Adipocyte (in vitro differentiated cells): ENCODE measurements at places on chromosomes 11 and 22.

DNA sequence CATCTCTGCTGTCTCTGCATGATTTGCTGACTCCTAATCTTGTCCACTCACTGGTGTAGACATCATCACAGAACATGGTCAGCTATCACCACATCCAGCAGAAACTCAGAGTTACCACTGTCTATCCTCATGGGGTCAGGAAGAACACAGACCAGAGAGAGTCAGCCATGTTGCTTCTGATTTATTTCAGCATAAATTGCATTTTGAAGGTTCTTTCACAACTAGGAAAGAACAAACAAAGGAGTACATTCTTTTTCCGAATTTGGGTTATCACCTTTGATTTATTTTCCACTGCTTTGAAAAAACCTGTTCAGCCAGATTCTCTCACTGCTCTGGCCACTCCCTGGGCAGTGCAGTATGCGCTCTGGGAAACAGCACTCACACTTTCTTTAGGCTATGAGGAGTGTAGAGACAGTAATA lies 172.0 kb upstream of the MTMR2 start:
- no peak for DNase-seq

- DNase-seq, result no peak
Observed at GRCh38 chr11:132499661-132500060, 1032.6 kb downstream of the OPCML start.

DNA sequence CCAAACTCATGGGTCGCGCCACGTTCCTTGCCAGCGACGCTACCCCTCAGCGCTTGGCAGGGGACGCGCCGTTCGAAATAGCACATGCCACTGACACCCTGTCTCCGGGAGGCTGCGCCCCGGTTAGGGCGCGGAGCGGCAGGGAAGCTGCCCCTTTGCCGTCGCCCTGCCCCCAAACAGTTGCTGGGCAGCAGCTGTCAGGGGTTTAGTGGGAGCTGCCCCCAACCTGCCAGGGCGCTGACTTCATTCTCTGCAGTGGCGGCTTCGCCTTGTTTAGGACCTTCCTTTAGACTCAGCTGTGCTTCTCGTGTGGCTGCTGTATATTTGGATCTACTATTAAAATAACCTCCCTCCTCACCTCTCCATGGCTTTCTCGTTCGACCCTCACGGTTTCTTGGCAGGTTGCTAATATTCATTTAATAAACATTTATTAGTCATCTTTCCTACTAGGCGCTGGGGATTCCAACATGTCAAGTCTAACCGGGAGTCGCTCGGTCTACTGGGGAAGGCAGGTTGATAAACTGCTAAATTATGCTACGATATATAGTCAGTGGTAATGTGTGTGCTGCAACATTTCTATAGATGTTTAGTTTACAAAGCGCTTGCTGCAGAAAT lies 782 bp downstream of the TMEM109 start:
- DNase-seq, result peak; percentile 66

GRCh38 chr22:39353346-39353745 lies 3.6 kb downstream of the SYNGR1 start:
- no peak for DNase-seq

DNA sequence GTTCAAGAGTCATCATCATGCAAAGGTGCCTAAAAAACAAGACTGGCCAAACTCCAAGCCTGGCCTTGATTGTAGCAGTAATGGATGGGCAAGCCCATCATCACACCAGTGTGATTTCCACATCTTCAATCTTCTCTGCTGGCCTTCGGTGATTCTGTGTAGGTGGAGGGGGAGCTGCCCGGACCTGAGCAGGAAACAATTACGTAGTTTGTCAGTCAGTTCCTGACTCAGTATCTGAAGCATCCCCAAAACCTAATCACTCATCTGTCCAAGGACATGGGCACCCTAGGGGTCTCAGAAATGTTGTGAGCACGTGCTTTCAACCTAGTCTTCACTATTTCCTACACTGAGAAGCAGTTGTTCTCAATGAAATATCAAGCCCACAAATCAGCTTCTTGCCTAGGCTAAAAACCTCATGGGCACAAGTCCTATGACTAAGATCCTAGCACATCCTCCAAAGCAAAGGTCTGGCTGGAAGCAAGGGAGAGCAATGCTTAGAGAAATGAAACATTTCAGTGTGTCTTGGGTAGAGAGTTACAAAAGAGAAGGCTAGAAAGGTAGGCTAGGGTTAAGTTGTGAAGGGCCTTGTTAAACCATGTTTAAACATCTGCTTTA lies 24.6 kb downstream of the ATG16L2 start:
- no peak for DNase-seq

DNA sequence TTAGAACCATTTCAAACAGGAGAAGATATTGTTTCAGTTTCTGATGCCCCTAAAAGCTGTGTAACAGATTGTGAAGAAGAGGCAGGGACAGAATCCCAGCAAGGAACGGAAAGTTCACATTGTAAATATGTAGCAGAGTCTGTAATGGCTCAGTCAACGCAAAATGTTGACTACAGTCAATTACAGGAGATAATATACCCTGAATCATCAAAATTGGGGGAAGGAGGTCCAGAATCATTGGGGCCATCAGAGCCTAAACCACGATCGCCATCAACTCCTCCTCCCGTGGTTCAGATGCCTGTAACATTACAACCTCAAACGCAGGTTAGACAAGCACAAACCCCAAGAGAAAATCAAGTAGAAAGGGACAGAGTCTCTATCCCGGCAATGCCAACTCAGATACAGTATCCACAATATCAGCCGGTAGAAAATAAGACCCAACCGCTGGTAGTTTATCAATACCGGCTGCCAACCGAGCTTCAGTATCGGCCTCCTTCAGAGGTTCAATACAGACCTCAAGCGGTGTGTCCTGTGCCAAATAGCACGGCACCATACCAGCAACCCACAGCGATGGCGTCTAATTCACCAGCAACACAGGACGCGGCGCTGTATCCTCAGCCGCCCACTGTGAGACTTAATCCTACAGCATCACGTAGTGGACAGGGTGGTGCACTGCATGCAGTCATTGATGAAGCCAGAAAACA lies 40.8 kb downstream of the IGLL1 start:
- DNase-seq, result peak; percentile 89

GRCh38 chr11:126212089-126212660 lies 593 bp downstream of the FAM118B start:
- peak; percentile 42 for DNase-seq

- no peak for DNase-seq
Observed at GRCh38 chr22:40862013-40862412, at the start of gene DNAJB7. DNAJB7 (minus strand) TSS chr22:40862113; CDS start chr22:40861994, 119 bp downstream.

DNA sequence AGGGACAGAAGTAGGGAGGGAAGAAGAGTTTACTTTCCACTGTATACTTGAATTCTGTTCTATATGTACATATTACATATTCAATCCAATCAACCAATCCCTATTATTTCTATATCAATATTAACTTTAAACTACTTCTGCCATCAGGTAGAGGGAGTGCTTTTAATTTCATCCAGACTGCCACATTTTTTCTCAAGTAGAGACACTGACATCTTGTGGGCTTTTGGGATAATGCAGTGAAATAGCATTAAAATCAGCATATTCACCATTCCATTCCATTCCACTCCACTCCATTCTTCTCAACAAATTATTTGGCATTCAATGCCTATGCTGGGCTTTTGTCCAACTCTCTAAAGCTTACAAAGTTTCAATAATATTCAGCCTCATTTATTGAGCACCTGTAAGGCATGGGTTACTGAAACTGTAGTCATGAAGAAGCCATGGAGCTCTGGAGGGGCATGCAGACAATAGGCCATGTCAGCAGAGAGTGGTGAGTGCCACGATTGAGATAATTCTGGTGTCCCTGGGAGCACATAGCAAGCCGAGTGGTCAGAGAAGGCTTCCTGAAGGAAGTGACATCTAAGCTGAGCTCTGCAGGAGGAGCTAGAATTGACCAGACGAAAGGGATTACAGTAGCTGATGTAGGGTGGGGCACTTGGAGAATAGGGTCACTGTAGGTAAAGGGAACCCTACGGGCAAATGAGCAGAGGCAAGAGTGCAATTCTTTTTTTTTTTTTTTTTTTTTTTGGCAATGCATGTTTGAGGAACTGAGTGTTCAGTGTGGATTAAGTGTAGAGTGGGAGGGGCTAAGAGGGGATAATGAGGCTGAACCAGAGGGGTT lies 12.8 kb upstream of the CLPB start:
- DNase-seq, result peak; percentile 84

DNA sequence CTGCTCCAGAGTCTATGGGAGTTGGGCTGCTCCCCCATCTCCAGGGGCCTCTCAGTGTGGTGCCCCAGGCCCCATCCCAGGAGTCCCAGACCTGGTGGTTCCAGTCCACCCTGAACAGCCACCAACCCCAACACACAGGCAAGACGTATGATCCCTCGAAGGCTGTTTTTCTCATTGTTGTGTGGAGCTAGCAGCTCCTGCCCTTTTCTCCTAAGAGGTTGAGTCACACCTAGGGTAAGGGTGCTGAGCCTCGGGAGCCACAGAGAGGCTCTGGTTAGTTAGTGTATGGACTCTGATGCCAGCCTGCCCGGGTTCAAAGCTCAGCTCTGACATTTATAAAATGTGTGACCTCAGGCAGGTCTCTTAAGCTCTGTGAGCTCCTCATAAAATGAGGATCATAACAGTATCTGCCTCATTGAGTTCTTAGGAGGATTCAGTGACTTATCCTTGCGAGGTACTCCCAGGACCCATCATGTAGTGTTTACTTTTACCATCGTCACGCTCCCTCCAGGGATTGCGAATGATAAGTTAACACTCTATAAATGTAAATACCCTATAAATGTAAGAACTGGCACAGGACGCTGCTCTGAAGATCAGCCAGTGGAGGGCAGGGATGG lies 47.2 kb downstream of the FBLN1 start:
- no peak for DNase-seq

DNA sequence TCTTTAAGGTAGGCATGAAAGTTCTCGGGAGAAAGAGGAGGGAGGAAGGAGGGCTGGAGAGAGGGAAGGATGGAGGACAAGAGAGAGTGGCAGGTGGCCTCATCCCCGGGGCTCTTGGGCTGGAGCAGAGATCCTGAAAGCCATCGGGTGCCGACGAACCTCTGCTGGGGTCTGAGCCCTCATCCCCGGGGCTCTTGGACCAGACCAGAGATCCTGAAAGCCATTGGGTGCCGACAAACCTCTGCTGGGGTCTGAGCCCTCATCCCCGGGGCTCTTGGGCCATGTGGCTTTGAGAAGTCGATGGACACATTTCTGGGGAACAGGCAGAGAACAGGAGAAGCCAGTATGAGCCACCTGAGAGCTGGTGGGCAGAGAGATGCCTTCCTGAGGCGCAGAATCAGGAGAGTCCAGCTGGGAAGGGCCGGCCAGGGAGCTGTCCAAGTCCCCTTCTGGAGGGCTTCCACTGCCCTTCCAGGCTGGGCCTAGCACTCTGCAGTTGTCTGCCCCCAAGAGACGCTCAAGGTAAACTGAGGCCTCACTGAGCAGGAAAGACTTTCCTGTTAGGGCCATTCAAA lies 1398.1 kb downstream of the BRD1 start:
- no peak for DNase-seq

GRCh38 chr22:46149512-46150033 lies 753 bp upstream of the PPARA start:
- DNase-seq, result peak; percentile 34

DNA sequence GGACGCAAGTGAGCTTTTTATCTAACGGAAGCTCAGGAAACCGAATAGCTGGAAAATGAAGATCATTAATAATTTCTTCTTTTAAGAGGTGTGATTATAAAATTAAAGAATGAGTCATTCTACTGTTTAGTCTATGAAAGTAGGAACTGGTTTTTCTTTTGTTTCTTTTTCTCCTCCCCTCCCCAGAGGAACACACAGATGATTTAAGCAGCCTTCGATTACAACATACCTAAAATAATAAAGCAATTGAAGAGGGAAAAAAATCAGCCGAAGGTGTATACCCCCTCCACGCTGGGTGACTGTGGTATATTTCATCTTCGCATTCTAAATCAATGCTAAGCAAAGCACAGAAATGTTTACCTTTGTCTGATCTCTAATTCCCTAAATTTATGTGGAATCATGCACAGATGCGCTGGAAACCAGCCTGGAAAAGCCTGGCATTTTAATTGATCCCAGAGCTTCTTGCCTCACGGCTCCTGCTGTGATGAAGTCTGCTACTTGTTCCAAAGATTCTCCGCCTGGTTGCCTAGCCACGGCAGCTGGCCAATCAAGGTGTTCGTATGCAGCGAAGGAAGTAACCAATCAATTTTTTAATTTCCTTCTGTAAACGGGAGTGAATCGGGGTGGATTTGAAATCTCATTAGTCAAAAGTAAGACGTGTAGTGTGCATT lies 133.9 kb downstream of the FANCF start:
- peak; percentile 95 for DNase-seq

DNA sequence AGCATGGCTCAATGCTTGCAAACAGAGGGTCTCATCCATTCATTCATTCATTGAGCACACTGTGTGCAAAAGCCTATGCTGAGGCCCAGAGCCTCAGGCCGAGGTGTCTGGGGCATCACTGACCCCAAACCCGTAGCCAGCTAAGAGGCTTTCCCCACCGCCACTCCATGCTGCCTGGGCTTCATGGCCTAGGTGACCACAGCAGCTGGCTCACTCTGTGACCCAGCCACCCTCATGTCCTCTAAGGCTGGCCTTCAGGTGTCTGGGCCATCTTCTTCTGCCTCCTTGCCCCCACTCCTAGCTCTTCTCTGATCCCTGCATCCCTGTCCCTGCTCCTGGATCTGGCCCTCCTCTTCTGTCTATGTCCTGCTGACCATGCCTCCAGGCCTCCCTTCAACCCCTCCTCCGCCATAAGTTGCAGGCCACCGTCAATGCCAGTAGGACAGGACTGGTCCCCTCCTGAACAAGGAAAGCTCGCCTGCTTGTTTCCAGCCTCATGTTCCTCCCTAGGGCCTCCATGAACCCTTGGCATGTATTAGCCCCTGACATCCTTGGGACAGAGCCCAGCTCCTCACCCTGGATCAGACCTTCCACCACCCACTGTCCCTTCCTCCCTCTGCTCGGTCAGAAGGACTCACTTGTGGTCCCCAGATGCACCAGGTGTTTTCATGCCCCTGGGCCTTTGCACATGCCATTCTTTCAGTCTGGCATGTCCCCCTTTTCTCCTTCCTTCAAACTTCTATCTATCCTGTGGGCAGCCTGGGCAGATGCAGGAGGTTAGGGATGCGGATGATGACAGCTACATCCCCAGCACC lies 92.8 kb downstream of the MYEOV start:
- DNase-seq, result no peak

DNA sequence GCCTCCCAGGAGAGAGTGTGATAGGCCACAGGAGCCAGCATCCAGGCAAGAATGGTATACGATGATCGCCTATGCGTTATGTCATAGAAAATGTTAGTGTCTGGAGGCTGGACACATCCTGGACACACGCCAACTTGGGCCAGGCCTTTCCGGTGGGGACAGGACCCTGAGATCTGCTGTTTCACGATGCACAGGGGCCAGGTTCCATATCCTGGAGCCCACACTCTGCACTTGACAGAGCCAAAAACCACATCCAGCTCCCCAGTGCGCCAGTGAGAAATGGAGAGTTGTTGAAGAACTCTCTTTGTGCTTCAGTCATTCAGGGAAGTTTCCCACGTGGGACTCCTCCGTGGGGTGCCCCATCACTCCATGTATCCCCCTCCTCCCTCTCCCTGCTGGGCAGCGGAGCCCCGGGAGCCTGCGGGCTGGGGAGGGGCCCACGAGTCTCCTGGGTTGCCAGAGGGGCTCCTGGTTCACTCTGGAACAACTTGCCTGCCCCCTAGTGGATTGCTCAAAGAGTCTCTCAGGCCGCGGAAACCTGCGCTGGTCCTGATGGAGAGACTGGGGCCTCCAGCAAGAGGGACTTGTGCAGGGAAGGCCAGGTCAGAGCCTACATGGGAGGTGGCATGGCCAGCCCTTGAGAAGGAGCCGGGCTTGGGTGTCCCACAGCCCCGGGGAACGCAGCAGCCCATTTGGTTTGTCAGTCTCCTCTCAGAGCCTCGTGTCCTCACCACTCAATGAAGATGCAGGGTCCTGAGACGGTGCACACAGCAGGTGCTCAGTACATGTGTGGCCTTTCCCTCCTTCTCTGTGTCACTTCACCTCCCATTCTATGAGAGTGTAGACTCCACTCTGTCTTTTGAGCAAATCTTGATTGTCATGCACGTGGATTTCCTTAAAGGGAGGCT lies 10.2 kb upstream of the LRRC32 start:
- peak; percentile 91 for DNase-seq
